ENCODE measurements at places on chromosomes 4 and X.

DNA sequence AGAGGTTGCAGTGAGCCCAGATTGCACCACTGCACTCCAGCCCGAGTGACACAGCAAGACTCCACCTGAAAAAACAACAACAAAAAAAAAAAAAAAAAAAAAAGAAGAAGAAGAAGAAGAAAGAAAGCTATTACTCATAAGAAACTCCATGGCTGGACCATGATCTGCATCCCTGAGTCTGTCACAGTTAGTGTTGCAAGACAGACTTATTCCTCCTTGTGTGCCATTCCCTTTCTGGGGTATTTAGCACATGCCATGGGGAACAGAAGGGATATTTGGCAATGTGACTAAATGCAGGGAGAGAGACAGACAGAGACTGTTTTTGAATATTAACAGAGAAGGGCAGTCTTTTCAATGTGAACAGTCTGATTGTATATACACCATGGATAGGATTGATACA lies 16.7 kb upstream of the PDS5A start:
- no peak for DNase-seq

GRCh38 chr4:92962831-92963230 lies 659.1 kb downstream of the GRID2 start:
- DNase-seq = no peak

DNA sequence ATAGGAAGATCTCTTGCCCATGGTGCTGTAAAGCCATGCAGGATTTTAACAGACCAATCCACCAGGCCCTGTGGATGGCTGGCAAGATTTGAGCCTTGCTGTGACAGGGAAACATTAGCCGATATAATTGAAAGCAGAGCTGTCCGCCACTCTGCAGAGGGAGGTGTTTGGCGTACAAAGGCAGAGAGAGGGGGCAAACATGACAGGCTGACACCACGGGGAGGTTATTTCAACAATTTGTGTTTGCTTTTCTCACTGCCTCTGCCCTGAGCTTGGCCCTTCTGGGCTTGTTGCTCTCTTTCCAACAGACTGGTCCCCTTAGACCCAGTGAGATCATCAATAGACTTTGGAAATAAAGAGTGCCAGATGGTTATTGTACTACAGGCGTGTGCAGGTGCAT lies 59.4 kb downstream of the CLNK start:
- no peak for DNase-seq

- DNase-seq = no peak
These were observed 42.0 kb upstream of the GK2 start for GRCh38 chr4:79450053-79450452.

GRCh38 chr4:20338841-20339240 lies 87.1 kb downstream of the SLIT2 start:
- no peak for DNase-seq

DNA sequence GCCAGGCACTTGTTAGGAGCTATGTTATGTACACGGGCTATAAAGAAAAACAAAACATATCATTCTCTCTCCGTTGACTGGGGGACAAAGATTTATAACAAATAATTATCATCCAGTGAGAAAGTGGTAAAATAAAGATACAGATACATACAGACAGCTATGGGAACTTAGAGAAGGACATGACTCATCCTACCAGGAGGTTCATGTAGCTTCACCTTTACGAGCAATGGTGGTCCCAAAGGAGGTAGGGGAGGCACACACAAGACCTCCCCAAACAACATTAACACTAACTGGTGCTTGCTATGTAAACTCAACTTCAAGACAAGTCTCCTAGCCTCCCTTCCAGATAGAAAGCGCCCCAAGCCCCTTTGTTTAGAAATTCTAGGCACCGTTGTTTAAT lies 8.9 kb downstream of the AMBN start:
- DNase-seq = no peak

GRCh38 chr4:183107891-183108459 lies 8.9 kb downstream of the WWC2 start:
- no peak for DNase-seq

GRCh38 chr4:90281541-90282355 lies 154.6 kb downstream of the CCSER1 start:
- no peak for DNase-seq

DNA sequence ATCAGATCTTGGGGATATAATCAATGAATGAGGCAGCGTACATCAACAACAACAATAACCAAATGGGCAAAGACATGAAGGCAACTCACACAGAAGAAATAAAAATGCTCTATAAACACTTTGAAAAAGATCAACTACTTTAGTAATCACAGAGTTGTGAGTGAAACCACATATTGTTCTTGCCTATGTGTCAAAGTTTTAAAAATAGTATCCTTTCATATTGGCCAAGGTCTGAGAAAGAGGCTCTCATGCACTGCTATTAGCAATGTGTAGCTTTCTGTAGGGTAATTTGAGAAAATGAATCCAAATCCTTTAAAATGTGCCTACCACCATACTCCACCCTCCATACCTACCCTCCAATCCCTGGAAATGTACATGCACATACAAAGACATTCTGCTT lies 25.0 kb downstream of the COQ2 start:
- DNase-seq = no peak

- DNase-seq = no peak
These were observed 41.8 kb downstream of the GPC4 start for GRCh38 chrX:133373386-133374079.

DNA sequence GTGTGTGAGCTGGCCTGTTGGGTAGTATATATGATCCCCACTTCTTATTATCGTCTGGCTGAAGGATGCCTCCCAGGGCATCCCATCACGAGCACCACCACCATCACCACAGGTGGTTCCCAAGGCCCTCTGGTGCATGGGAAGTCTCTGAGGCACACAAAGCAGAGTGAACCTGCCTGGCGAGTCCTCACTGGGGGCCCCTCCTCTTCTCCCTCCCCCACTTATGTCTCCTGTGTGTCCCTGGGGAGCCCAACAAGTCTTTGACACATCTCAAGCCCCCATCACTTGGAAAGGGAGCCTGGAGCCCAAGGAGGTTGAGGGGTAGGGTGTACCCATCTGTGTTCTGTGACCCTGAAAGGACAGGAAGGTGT lies 45.5 kb upstream of the NKX1-1 start:
- DNase-seq = no peak

DNA sequence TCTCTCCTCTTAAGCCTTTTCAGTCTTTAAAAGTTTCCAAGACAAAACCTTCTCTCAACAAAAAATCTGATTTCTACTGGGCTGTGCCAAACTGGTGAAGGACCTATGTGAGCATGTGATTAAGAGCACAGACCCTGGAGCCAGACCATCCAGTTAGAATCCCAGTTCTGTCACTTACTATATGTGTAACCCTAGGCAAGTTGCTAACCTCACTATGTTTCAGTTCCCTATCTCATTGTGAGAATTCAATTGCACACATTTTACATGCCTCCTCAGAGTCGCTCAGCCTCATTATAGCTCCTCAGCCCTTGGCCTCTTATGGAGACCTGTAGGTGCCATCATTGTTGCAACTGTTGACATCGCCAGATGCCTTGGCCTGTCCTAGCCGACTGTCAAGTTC lies 54.1 kb upstream of the VEGFD start:
- no peak for DNase-seq

- DNase-seq = no peak
These were observed 14.2 kb upstream of the IL3RA start for GRCh38 chrX:1322393-1322792.

DNA sequence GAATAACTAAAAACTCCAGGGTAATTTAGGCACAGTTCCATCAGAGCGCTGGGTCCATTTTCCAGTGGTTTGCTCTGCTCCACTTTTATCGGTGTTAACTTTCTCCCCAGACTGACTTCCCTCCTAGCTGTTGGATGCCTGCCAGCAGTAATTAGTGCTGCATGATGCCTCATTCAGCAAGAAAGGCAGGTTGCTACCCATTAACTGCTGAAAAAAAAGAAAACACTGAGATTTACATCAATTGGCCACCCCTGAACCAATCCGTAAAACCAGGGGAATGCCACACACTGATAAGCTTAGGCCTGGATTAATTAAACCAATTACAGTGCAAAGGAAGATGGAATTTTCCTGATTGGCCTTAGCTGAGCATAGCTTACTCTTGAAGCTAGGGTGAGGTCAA lies 182.4 kb upstream of the CXXC4 start:
- no peak for DNase-seq
